ENCODE measurements at places on chromosomes 6 and 20.

GRCh38 chr6:75109765-75110164, 96.1 kb downstream of the COL12A1 start:
- no peak for DNase-seq

- peak; percentile 4 for DNase-seq
Observed at GRCh38 chr6:117795234-117795633, 111.8 kb upstream of the SLC35F1 start.

- DNase-seq = no peak
Observed at GRCh38 chr6:16785496-16785895, 24.2 kb upstream of the ATXN1 start.

DNA sequence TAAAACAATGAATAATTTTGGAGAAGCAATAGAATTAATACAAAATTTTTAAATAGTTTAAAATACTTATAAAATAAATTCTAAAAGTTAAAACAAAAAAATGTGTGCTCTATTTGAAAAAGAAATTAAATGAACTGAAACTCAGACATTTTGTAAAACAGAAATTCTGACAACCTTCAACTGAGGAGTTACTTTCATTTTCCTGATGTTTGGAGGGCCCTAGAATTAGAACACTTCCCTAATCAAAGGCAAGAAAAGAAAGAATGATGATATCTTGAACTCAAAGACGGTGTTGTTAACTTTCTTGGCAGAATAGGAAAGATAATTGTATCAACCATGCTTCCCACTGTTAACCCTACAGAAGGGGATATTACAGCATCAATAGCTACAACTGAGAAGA, 27.9 kb downstream of the SNX14 start:
- no peak for DNase-seq

DNA sequence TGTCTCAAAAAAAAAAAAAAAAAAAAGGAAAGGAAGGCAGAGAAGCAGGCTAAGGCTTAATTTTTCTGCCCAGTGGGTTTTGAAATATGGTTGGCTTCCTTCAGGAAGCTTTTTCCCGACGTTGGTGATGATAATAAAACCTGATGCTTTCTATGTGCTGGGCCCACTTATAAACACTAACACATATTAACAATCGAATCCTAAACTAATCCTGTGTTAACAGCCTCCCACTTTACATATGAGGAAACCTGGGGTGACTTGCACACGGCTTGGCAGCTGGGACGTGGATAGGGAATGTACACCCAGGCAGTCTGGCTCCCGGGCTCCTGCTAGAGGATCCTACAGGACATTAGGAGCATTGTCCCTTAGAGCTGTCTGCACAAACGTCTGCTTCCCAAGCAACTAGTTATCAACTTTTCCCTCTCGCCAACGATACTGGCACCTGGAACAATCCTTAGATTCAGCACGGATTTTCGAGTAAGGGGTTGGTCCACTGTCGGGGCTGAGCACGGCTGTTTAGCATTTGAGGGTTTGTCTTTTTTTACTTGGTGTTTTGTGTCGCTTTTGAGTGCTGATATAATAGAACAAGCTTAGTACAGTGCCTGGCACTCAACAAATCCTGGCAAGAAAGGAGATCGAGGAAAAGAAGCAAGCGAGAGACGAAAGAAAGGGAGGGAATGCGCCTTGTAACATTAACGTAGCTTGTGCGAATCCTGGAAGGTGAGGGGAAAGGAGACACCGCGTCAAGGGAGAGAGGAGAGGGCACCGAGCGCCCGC, 622 bp upstream of the KIZ start:
- DNase-seq = peak; percentile 77

DNA sequence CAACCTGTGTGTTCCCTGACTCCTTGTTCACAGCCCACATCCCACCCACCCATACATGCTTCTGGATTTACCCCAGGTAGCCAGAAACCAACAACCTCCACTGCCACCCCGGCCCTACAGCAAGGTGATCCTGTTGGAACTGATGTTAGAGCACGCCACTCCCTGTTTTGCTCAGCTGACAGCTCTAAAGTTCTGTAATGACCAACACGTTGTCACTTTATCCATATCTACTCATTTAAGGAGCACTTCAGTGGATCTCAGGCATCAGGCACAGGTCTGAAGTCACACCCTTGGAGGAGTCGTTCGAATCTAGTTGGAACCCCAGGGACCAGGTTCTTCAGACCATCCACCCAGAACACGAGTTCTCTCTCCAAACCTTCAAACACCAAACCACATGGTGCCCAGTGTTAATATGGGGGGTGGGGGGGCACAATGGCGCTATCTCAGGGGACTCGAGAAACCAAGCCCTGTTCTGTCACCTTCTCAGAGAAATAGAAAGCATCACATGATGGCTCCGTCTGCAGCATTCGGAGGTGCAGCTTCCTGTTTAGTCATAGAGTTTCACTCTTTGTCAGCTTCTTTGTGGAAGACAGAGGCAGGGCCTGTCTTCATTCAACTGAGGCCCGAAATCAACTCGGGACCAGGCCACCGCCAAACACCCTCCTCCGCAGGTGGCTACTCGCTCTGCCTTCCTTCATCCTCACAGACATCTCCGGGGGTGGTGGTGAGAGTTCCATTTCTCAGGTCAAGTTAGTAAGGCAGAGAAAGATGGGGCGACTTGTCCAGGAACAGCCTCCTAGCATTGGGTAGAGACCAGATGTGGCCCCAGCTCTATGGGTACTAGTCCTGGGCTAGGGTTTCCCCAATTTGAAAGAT, 142.2 kb downstream of the NFATC2 start:
- DNase-seq = no peak

DNA sequence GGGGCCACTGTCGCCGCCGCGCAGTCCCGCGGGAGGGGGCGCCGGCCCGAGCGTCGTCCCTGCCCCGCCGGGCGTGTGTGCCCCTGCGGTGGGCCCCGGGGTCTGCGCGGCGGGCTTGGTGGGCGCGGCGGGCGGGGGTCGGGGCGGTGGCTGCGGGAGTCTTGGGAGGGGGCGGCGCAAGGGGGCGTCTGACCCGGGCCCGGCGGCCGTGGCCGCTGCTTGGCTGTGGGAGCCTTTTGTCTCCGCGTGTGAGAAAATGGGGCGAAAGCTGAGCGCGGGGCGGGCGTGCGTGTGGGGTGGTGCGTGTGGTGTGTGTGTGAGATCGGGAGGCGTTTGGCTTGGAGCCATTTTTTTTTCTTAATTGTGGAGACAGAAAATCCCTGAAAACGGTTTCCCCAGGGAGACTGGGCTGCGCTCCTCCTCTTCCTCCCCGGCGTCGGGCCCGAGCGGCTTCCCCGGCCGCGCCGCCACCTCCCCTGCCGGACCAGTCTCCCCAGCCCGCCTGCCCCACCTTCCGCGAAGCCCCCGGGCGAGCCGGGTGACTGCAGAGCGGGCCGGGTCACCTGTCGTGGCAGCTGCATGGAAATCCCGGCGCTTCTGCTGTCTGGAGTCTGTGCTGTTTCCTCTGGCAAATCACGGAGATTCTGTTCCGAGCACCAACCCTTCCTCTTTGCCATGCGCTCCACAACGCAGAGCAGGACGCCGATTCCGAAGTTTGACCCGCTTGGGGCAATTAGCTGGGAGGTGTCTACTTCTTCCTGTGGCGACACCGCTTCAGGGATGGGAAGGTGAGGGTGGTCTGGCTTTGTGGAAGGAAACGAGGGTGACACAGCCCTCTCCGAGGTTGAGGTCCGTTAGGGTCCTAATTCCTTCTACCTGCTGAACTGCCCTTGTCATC, 64.4 kb downstream of the GTF2H5 start:
- peak; percentile 75 for DNase-seq

GRCh38 chr6:113539202-113539601, 317.9 kb upstream of the MARCKS start:
- no peak for DNase-seq

DNA sequence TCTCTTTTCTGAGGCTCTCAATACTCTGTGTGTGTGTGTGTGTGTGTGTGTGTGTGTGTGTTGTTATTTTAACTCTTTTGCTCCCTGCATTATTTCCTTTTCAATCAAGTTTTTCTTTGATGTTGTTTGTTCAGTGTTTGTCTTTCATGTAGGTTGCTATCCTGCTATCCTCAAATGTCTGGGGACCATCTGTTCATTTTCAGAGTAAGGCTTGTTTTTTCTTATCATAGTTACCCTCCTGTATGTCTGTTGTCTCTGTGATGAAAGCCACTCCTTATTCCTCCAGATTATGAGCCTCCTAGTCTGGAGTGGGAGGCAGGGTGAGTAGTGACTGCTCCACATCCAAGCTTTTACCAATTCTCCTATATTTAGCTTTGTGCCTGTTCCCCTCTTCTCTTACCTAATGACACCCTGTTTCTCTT, 9.2 kb downstream of the ENPP3 start:
- no peak for DNase-seq

- DNase-seq = peak; percentile 20
Observed at GRCh38 chr6:122770835-122771601, 8.5 kb upstream of the FABP7 start.

- no peak for DNase-seq
Observed at GRCh38 chr6:55566036-55566710, 12.8 kb downstream of the HMGCLL1 start.

- DNase-seq = no peak
Observed at GRCh38 chr6:31878222-31878621, 575 bp downstream of the SLC44A4 start.

GRCh38 chr20:64006490-64006889, 25.6 kb downstream of the PRPF6 start:
- DNase-seq = no peak

- no peak for DNase-seq
Observed at GRCh38 chr20:4371623-4372251, 350.0 kb upstream of the PRND start.

- DNase-seq = no peak
Observed at GRCh38 chr6:95725344-95725743, 148.0 kb downstream of the MANEA start.

GRCh38 chr6:164085091-164086075, 670.9 kb downstream of the QKI start:
- DNase-seq = no peak

GRCh38 chr6:26215585-26216358, 128.5 kb downstream of the HFE start:
- DNase-seq = no peak

GRCh38 chr6:84779380-84779779, 15.0 kb upstream of the TBX18 start:
- no peak for DNase-seq

GRCh38 chr6:143150281-143150680, 89.6 kb downstream of the AIG1 start:
- DNase-seq = no peak

DNA sequence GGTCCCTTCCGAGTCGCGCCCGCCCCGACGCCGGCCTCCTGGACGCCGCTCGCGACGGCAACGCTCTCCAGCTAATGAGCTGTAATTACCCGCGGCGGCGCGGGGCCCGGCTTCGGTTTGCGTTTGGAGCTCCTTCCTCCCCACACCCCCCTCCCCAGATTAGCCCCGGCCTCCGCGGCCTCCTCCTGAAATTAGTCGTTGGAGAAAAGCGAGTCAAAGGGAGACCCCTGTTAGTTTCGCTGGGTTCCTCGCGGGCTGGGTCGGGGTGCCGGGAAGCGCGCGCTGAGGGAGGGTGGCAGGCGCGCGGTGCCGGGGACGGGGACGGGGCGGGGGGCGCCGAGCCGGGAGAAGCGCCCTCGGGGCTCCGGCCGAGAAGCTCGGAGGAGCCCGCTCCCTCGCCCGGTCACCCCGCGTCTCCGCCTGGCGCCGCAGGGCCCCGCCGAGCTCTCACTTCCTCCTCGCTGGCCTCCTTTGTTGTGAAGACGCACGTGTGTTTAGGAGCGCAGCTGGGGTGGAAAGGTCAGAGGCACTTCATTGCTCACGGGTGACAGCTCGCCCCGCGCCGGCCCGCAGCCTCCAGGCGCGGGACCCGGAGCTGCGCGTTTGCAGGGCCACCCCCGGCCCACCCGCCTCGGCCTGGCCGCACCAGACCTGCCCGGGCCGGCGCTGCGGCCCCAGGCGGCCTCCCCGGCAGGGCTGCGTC, 4.9 kb downstream of the FOXC1 start:
- peak; percentile 44 for DNase-seq

DNA sequence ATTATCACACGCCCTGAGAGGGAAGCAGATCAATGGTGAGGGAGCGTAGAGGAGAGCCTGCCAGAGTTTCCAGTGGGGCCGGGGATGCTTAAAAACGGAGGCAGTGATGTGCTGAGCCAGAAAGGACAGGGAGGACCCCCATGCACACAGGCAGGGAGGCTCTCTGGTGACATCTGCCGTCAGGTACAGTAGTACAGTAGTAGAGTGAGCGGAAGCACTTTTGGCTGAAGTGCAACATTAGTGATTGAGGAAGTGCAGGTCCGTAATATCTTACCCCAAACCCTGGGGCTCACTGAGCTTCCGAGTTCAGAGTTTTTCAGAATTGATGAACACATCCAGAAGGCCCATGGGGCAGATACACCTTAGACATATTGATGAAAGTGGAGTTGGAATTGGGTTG, 42.1 kb downstream of the GFRA4 start:
- no peak for DNase-seq

GRCh38 chr6:49513153-49513989, 13.6 kb downstream of the GLYATL3 start:
- no peak for DNase-seq

GRCh38 chr6:31423550-31423949, 20.2 kb downstream of the MICA start:
- DNase-seq = no peak

DNA sequence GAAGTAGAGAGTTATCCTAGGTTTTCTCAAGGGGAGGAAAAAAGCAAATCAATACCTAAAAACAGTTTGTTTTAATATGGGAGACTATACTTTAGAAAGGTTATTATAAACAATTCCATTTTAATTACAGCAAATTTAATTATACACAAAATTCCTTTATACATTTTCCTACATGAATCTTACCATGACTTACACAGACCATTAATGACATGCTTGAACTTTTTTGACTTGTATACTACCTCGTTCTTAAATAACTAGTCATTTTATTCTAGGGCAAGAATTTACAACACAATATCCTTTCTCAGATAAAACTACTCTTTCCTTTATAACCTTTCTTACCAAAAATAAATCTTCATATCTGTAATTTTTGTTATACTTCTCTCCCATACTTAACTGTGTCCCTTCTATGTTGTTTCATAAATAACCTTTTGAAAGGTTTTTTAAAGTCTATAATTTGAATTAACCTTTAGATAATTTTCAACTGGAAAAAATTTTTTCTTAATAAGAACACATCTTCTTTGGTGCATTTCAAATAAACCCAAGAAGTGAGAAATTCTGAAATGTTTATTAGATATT, 729.4 kb downstream of the TENT5A start:
- no peak for DNase-seq

- DNase-seq = no peak
Observed at GRCh38 chr6:30612687-30613248, 4.3 kb downstream of the PPP1R10 start.

GRCh38 chr6:43963203-43963602, 164.0 kb downstream of the MRPL14 start:
- no peak for DNase-seq

- DNase-seq = no peak
Observed at GRCh38 chr6:35179901-35180535, 33.7 kb upstream of the SCUBE3 start.

Data from hepatocyte (in vitro differentiated cells).